ENCODE measurements at places on chromosomes 6 and 20. TPM values are rescaled to one million over a fixed set of nuclear protein-coding genes. Genes with fewer than 3 reads are reported as not detected.

- no peak for DNase-seq
Observed at GRCh38 chr6:157263146-157263545, 60.2 kb downstream of the TMEM242 start.

GRCh38 chr6:27470023-27470422, 2.9 kb downstream of the ZNF184 start:
- DNase-seq, result no peak

DNA sequence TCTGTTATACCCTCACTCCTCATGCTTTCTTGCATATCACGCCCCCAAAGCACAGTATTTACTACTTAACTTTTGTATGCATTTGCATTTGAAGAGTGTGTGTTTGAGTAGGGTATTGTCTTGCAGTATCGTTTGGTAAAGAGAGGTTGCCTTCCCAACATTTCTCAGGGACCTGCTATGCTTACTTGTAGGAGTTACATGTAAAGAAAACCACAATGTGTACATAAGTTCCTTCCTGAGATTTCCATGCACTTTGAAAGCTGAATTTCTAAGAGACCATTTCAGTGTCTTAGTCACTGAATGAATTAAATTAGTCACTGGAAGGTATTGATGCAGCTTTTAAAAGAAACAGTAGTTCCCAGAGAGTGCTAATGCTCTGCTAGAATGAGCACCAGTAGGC, 159.3 kb upstream of the LAMA2 start:
- DNase-seq, result no peak

GRCh38 chr6:167650730-167651317, 175.9 kb upstream of the AFDN start:
- no peak for DNase-seq

DNA sequence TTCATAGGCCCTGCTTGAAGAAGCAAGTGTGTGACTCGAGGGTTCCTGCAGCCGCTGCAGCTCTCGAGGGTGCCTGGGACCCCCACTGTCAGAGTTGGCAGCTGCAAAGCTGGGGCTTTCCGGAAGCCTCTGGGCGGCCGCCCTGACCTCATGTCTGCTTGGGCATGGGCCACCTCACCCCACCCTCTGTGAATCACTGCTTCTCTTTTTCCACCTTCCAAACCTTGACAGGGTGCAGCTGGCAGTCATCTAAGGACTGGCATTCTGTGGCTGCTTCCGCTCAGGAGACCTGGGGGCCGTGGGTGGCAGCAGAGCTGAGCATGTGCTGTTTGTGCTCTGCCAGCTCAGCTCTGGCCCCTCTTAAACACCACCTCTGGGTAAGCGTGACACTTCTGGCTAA, 32.0 kb downstream of the ERMARD start:
- DNase-seq, result no peak

- DNase-seq, result no peak
Observed at GRCh38 chr6:119312875-119313338, 36.7 kb downstream of the MAN1A1 start.

GRCh38 chr20:815914-816606, 17.5 kb upstream of the FAM110A start:
- DNase-seq, result peak; percentile 26

GRCh38 chr6:89997456-89998445, 103.5 kb downstream of the GJA10 start:
- DNase-seq, result no peak

- no peak for DNase-seq
Observed at GRCh38 chr6:54717849-54718455, 128.6 kb upstream of the FAM83B start.

- DNase-seq, result no peak
Observed at GRCh38 chr6:136134268-136134667, 115.8 kb downstream of the MTFR2 start.

GRCh38 chr20:36481380-36482043, 59.8 kb upstream of the MYL9 start:
- no peak for DNase-seq

DNA sequence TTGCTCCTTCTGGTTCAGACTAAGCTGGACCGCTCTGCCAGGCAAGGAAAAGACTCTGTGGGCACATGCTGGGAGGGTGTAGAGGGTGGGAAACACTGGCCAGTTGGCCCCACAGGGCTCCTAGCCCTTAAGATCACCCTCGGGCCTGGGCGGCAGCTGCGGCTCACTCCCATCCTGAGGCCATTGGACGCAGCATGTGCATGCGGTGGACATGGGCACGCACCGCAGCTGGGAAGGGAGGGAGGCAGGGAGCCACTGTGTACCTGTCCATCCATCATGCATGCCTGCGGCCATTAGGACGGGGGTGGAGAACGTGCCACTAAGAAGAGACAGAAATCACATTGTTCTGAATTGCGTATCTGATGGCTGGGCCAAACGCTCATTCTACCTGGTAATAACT, 140.1 kb upstream of the THBS2 start:
- DNase-seq, result no peak

DNA sequence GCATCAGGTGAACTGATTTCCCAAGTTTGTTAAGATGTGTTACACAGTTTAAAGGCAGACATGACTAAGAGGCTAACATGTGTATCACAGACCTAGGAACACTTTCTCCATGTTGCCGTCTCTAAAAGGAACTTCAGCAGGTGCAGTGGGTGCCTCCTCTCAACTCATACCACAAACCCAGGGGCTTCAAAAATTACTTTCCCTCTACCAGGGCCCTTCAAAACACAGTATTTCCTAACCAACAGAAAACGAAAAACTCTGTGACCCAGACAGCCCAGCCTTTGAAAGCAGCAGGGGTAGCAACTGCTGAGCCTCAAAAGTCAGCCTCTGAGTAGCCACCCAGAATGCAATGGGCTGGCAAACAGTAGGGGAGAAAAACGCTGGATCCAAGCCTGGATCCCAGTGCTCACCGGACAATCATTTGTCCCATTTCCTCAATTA, 28.5 kb downstream of the B4GALT5 start:
- no peak for DNase-seq

DNA sequence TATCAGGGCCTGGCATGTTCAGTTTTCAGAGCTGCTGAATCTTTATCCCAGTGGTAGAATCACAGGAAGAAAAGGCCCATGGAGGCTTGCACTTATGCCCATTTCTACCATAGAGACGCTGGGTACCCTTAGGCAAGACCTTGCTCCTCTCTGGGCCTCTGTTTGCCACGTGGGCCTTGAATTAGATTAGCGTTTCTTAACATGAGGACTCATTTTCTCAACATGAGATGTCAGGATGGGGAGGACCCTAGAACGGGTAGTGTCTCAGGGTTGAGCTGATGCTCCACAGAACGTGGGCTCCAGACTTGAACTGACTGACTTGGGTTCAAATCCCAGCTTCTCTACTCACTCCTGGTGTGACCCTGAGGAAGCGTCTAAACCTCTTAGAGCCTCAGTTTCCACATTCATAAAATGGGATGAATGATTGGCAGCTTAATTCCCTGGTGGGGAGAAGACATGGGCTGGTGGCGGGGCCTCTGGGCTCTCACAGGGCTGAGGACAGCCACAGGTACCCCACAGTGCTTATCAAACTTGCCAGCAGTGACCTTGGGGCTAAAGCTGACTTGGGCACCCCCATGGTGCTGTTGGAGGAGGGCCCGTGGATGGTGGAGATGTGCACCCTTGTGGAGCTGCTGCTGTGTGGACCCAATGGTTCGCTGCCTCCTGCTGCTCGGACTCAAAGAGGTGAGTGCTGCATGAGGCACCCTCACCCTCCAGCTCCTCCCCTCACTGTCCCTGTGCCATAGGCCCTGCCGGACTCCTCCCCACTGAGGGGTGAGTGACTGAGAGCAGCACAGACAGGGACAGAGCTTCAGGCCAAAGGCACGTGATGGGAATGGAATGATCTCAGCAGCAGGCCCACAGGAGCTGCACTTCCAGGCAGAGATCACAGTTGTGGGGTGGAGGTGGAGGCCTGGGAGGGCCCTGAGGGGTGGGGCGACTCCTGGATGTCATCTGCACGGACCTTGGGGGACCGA, 28.2 kb downstream of the SUN5 start:
- DNase-seq, result no peak

GRCh38 chr6:108846628-108847027, 1.6 kb upstream of the ARMC2 start:
- no peak for DNase-seq

DNA sequence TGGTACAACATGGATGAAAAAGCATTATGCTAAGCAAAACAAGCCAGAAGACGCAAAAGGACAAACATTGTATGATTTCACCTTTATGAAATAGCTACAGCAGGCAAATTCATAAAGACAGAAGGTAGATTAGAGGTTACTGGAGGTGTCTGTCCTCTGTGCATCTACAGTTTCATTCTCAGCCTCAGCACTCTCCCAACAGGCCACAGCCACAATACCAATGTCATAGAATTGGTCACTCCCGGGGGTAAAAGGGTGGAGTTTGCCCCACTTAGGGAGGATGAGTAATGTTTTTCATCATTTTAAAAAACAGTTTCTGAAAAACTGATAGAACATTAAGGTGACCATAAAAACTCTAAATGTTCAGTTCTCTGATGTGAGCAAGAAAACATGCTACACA, 17.2 kb upstream of the TMX4 start:
- no peak for DNase-seq

- DNase-seq, result no peak
Observed at GRCh38 chr6:126054802-126055201, 68.5 kb downstream of the TRMT11 start.

DNA sequence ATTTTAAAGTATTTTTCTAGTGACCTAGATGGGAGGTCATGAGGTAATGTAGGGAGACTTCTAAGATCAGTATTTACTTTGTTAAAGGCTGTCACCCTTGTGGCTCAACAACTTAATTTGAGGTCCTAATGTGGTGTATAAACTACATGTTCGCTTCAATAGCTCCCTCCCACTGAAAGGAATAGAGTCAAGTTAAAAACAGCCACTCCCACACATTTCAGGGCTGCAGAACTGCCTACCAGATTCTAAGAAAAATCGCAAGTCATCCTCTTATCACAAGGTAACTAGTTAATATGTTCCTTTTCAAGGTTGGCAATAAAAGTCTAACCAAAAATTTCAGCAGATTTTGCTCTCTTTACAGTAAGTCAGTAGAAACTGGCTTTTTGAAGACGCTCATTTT, 15.1 kb downstream of the GSTA1 start:
- peak; percentile 12 for DNase-seq

DNA sequence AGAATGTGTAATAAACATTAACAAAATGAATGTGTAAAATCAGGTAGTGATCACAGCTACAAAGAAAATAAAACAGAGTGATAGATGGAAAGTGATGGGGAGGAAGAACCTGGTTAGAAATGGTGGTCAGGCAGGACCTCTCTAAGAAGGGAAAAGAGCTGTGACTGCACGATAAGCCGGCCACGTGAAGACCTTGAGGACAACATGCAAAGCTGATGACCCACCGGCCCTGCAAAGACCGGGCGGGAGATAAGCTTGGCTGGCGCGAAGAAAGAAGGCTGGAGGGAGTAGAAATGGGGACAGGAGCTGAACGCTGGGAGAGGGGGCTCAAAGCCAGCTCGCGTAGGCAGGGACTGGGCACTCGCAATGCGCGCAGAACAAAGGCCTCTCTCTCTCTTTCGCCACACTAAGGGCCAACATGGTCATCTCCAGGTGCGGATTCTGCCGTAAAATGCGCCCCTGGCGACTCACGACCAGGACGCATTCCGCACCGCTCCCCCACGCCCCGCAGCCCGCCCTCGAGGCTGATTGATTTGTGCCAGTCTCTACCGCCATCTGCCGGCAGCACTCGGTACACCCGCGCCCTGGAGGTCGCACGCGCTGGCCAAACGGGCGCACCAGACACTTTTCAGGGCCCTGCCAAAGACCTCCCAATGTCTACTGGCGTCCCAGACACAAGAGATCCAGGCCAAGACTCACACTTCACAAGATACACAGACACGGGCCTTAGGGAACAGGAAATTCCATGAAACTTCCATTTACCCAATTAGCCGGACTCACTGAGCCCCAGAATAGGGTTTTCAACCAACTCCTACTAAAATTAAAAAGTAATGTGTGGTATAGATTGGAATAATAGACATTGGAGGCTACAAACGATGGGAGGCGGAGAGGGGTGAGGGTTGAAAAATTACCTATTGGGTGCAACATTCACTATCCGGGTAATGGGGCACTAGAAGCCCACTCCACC, 9.4 kb downstream of the DEFB132 start:
- DNase-seq, result peak; percentile 64

GRCh38 chr6:139108378-139108777, 26.5 kb upstream of the HECA start:
- DNase-seq, result no peak

DNA sequence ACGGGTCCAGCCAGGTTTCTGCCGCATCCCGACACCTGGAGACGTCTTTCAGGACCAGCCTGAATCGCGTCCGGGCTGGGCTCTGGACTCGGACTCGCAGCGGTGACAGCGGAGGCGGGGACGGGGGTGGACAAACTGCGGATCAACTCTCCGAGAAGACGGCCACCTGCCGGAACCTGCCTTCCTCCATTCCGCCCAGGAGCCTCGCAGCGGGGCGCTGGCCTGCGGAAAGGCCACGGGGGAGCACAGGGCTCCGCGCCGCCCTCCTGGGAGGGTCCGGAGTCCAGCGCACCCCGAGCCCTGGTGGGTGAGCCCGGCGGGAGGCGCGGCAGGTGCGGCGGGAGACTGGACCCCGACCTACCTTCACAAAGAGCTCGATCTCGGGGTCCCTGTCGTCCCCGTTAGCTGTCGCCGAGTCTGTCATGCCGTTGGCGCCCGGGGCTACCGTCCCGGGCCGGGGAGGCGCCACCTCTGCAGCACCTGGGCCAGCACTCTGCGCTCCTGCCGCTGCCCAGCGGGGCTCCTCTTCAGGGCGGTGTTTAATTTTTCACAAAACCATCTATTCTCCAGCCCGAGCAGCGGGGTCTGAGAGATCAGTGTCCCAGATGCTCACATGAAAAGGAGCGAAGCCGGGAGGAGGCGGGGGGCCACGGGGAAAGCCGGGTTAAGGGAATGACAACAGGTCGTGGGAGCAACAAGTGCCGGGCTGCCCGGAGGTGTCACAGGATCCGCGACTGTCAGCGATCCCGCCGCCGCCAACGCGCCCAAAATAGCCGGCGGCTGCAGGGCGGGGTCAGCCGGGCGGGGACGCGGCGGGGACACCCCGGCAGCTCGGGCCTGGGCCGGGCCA, at the start of gene CLIC5:
TSS of gene CLIC5 (minus strand) at position 742 of the 850 bp plus-strand sequence. CDS start at position 424, 318 bp downstream.
- DNase-seq, result no peak

GRCh38 chr20:51766994-51767866, 960 bp downstream of the ATP9A start:
- DNase-seq, result no peak

The IER3 gene
- 17.5 TPM for polyA plus RNA-seq

The HSD17B8 gene
- 10.7 TPM for polyA plus RNA-seq

The DDX43 gene
- polyA plus RNA-seq, result 0.76 TPM

The KCNK17 gene
- polyA plus RNA-seq, result 0.29 TPM

The POM121L2 gene
- not detected for polyA plus RNA-seq

The RSPO3 gene
- polyA plus RNA-seq, result 31.1 TPM

The CENPQ gene
- polyA plus RNA-seq, result 15.7 TPM

The NKX2-4 gene
- polyA plus RNA-seq, result not detected

The ZDHHC14 gene
- 25.1 TPM for polyA plus RNA-seq

The SPATS1 gene
- polyA plus RNA-seq, result not detected

The GSTA3 gene
- polyA plus RNA-seq, result 0.70 TPM

The SNX3 gene
- 300 TPM for polyA plus RNA-seq

The SLC17A1 gene
- 0.64 TPM for polyA plus RNA-seq

Data from left renal pelvis (tissue), 4 donors.